ENCODE measurements at places on chromosomes 5 and 9.

DNA sequence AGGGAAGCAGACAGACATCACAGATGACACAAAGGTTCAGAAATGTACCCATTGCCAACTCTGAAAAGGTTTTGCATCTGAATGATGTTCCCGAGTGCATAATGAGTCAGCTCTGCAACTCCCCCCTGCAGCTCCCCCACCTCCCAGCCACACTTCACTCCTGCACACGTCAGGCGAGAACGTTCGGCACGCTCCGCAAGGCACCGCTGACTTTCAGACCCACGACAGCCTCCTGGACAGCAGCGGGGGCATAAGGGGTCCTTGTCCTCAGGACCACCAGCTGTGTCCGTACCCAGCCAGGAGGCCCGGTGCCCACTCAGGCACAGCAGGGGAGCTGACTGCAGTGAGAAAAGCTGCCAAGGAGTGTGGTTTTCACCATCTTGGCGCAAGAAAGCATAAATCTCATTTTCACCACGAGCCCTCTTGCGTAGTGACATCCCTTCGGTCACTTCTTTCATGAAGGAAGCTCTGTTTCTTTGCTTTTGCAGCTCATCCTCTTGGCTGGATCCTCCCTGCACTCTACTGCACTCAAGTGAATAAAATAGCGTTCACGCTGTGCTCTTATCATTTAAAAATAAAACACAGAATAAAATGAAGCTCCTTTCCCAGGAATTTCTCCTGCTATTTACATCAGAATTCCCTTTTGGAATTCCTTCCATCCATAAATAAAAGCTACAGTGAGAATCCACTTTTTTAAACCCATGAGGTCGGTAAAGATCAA lies 9.9 kb downstream of the GFPT2 start:
- DNase-seq = no peak
- H3K4me1 ChIP-seq = peaks cover 7% of the 10 kb centered on the region
- no peaks in the 10 kb centered on the region for H3K27me3 ChIP-seq
- no peaks in the 10 kb centered on the region for H3K36me3 ChIP-seq
- H3K4me3 ChIP-seq = no peak overlapping the region

DNA sequence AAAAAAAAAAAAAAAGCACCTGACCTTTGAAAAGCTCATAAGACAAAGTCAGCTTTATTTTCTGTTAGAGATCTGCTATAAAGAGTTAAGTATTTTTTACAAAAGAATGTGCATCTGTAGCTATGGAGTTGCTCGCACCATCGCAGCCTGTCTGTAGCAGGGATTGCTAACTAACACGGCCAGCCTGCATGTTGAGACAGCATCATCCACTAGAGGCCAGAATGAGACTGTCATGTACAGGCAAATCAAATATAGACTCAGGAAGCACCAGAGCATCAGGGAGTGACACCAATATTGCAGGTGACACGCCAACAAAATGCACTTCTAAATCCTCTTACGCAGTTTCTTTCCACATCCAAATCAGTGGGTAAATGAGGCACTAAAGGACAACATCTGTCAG lies 136.3 kb upstream of the RASEF start:
- H3K4me1 ChIP-seq = no peaks in the 10 kb centered on the region
- H3K36me3 ChIP-seq = no peaks in the 10 kb centered on the region
- H3K27me3 ChIP-seq = no peaks in the 10 kb centered on the region
- no peak overlapping the region for H3K27ac ChIP-seq

DNA sequence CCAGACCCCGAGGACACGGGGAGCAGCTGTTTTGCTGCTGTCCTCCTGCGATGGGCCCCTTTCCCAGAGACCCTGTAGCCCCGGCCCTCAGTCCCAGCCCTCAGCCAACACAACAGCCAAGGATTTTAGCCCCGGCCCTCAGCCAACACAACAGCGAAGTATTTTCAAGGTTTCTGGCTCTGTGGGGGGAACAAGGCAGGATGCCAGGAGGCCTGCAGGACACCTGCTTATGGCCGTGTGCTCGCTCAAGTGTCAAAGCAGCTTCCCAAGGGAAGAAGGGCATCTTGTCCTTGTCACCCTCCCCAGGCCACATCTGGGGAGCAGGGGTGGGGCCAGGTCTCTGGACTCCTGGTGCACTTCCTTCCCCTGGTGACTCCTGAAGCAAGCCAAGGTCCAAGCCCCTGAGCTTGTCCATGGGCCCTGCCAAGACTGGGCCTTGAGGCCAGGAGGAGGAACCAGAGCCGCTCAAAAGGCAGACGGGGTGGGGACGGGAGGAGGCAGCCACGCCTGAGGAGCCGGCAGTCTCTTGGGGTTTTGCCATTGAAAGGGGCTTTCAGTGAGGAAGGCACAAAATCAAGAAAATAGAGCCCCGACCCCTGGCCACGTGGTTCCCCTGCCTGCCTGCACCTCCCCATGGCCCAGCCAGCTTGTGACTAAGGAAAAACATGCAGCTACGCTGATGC lies 10.8 kb downstream of the KCNT1 start:
- H3K27ac ChIP-seq = no peak overlapping the region
- H3K36me3 ChIP-seq = no peaks in the 10 kb centered on the region
- no peak overlapping the region for H3K4me3 ChIP-seq
- DNase-seq = no peak

DNA sequence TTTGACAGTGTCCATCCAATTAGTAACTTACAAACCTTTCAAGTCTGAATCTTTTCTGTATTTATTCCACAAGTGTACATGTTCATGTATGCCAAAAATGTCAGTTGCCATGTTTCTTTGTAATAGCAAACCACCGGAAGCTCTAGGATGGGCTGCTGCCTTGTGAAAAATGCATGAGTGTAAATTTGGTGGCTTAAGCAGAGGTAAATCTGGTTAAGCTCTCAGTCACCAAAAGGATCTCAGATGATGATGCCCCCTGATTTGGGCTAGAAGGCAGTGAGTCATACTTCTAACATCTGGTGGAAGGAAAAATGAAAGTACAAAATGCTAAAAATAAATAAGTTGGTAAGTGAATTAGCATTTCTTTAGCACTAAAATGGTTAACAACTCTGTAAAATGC lies 567.5 kb downstream of the ELAVL2 start:
- no peaks in the 10 kb centered on the region for H3K4me1 ChIP-seq
- DNase-seq = no peak
- no peak overlapping the region for H3K4me3 ChIP-seq
- H3K27me3 ChIP-seq = no peaks in the 10 kb centered on the region
- H3K36me3 ChIP-seq = no peaks in the 10 kb centered on the region
- no peak overlapping the region for H3K27ac ChIP-seq

DNA sequence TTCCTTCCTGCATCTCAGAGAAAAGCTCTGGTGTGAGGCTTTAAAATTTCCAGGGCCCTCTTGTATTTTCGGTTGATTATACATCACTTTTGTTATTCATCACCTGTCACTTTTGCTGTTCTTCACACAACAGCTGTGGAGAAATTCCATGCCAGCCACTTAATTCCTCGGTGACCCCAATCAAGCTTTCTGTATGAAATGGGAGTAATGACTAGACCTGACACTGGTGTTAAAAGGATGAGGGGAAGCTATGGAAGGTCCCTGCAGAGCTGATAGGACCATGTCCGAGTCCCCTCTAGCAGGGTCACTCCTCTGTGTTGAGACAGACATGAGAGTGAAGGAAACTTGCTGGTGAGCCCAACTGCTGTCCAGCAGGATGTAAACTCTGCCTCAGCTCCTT lies 59.7 kb downstream of the GPR21 start:
- no peak overlapping the region for H3K27ac ChIP-seq
- DNase-seq = no peak
- H3K27me3 ChIP-seq = no peaks in the 10 kb centered on the region
- peaks cover 91% of the 10 kb centered on the region for H3K36me3 ChIP-seq

- H3K4me3 ChIP-seq = no peak overlapping the region
- H3K27ac ChIP-seq = no peak overlapping the region
- no peaks in the 10 kb centered on the region for H3K36me3 ChIP-seq
- DNase-seq = no peak
- peaks cover 2% of the 10 kb centered on the region for H3K27me3 ChIP-seq
These were observed 32.8 kb downstream of the AFAP1L1 start for GRCh38 chr5:149304195-149305078.

GRCh38 chr5:95244479-95244878 lies 40.4 kb downstream of the MCTP1 start:
- no peak overlapping the region for H3K27ac ChIP-seq
- no peaks in the 10 kb centered on the region for H3K27me3 ChIP-seq
- no peaks in the 10 kb centered on the region for H3K36me3 ChIP-seq
- H3K4me1 ChIP-seq = no peaks in the 10 kb centered on the region
- no peak overlapping the region for H3K4me3 ChIP-seq
- no peak for DNase-seq

GRCh38 chr5:168935183-168935582 lies 356.0 kb upstream of the PANK3 start:
- H3K27me3 ChIP-seq = no peaks in the 10 kb centered on the region
- no peak for DNase-seq
- H3K4me1 ChIP-seq = no peaks in the 10 kb centered on the region
- H3K4me3 ChIP-seq = no peak overlapping the region

DNA sequence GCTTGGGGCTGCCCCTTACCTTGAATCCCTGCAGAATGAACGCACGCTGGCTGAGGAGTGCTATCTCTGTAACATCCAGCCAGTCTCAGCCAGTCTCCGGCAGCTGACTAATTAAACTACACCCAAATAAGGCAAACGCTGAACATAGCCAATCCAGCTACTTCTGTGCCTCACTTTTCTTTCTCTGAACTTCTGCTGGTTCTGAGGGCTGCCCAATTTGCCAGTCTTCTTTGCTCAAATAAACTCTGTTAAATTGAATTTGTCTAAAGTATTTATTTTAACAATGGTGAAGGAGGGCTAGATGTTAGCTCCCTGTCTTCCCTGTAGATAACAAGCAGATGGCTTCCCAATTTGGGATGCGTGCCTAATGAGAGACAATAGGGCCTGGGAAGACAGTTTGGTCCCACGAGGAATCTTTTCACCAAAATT lies 154.0 kb upstream of the NFIL3 start:
- no peak overlapping the region for H3K4me3 ChIP-seq
- no peaks in the 10 kb centered on the region for H3K4me1 ChIP-seq
- no peaks in the 10 kb centered on the region for H3K36me3 ChIP-seq
- DNase-seq = no peak
- H3K27ac ChIP-seq = no peak overlapping the region

GRCh38 chr5:143398053-143398355 lies 5.5 kb downstream of the NR3C1 start:
- peaks cover 25% of the 10 kb centered on the region for H3K36me3 ChIP-seq
- no peak for DNase-seq
- H3K4me1 ChIP-seq = peaks cover 93% of the 10 kb centered on the region
- H3K27me3 ChIP-seq = no peaks in the 10 kb centered on the region

- H3K4me3 ChIP-seq = no peak overlapping the region
- H3K36me3 ChIP-seq = no peaks in the 10 kb centered on the region
- no peaks in the 10 kb centered on the region for H3K27me3 ChIP-seq
- peaks cover 11% of the 10 kb centered on the region for H3K4me1 ChIP-seq
- DNase-seq = no peak
These were observed 82.7 kb downstream of the ZSWIM6 start for GRCh38 chr5:61414806-61415205.

DNA sequence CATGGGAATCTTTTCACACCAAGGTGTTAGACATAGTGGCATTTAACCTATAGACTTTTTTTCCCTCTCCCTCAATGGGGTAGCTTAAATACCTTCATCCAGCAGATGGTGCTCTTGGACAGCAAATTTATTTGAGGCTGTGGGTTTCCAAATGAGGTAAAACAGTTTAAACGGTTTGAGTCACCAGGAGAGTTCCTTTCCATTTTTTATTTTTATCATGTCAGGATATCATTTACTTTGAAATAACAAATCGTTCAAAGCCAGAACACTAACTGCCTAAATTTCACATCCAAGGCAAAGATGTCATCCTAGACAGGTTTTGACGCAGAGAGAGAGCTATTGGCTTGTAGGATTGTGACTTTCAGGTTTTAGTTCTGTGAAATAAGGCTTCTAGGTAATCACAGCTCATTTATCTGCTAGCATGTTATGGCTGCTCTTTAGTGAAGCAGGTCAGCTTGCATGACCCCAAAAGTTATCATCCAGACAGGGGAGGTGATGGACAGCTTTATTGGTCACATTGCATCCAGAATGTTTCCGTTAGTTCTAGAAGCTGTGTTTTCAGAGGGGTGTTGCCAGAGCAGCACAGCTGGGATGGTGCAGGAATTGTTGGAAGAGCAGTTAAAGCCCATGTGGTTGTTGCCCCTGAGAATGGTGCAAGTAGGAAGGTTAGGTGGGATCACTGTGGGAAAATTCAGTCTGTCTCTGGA lies 69.8 kb downstream of the KDM4C start:
- peaks cover 19% of the 10 kb centered on the region for H3K36me3 ChIP-seq
- H3K4me3 ChIP-seq = no peak overlapping the region
- DNase-seq = peak; percentile 8
- no peaks in the 10 kb centered on the region for H3K27me3 ChIP-seq

GRCh38 chr9:125400725-125401716 lies 139.4 kb downstream of the GAPVD1 start:
- H3K4me3 ChIP-seq = no peak overlapping the region
- no peaks in the 10 kb centered on the region for H3K27me3 ChIP-seq
- H3K36me3 ChIP-seq = no peaks in the 10 kb centered on the region
- H3K4me1 ChIP-seq = no peaks in the 10 kb centered on the region

DNA sequence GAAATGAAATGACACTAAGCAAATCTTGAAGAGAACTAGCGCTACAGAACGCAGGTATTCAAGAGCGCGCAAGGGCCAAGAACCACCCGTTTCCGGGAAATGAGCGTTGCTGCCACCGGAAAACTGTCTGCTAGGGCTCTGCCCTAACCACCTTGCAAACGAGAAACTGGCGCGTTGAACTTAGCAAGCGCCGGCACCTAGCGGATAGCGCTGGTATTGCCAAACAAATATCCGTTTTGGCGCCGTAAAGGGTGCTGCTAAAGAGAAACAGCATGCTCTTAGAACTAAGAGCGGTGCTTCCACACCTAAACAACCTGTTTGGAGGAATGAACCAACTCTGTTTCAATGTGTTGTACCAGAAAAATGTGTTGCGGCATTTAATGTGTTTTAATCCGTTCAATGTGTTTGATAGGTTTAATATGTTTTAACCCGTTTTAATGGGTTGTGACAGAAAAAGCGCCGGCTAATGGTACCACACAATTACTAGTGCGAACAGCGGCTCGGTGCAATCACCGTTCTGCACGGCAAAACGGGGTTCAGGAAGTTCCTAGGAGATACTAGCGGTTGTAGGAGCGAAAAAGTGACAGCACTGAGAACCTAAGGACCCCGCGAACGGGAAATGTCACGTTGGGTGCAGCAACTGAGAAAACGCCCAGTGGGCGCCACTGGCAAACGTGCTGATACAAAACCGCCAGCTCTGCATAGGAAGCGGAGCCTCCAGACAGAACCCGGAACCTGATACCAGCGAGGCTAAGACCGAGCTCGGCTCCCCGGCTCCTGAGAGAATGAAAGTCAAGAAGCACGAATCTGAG lies at the start of gene ANXA2R:
ANXA2R (minus strand) TSS at position 33 of the 812 bp plus-strand sequence. CDS start 273 bp downstream, outside the sequence.
- peak within 1 kb of the TSS; percentile 67 for H3K4me3 ChIP-seq
- peak within 1 kb of the TSS; percentile 100 for H3K27ac ChIP-seq
- no peaks in the 10 kb centered on the region for H3K36me3 ChIP-seq
- peaks cover 43% of the 10 kb centered on the region for H3K4me1 ChIP-seq
- no peaks in the 10 kb centered on the region for H3K27me3 ChIP-seq
- DNase-seq = peak; percentile 90

- no peaks in the 10 kb centered on the region for H3K36me3 ChIP-seq
- H3K4me1 ChIP-seq = peaks cover 4% of the 10 kb centered on the region
- no peaks in the 10 kb centered on the region for H3K27me3 ChIP-seq
- DNase-seq = no peak
- no peak overlapping the region for H3K4me3 ChIP-seq
These were observed 14.4 kb downstream of the ERGIC1 start for GRCh38 chr5:172848419-172848818.

GRCh38 chr5:54440456-54440893 lies 15.0 kb upstream of the HSPB3 start:
- H3K4me3 ChIP-seq = no peak overlapping the region
- H3K27ac ChIP-seq = no peak overlapping the region
- no peak for DNase-seq
